Colonic mucosa (tissue), 4 donors: ENCODE measurements at places on chromosomes 5 and 9. TPM values are rescaled to one million over a fixed set of nuclear protein-coding genes. Genes with fewer than 3 reads are reported as not detected.

Gene CTSV
- 6.0 TPM for total RNA-seq

Gene UTP15
- 13.9 TPM for total RNA-seq

Gene PKD2L2
- not detected for total RNA-seq

Gene ATP6V0E1
- total RNA-seq = 218 TPM

Gene NR6A1
- total RNA-seq = 4.8 TPM

DNA sequence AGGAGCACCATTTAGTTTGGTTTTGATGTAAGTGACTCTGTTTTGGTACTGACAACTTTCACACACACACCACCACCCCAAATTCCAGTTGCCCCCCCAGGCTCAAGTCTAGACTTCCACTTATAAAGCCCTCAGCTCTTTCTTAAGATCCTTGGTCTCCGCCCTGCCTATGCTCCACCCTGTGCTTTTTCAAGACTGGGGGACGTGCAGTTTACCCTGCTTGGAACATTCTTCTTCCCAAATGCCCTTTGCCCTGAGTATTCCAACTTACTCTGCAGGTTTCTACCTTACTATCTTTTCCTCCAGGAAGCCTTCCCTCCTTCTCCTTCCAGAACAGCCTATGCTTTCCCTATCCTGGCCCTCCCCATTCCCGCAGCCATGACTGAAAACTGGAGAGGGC is 1.5 kb upstream of the TRIM14 start:
- DNase-seq = peak; percentile 76

DNA sequence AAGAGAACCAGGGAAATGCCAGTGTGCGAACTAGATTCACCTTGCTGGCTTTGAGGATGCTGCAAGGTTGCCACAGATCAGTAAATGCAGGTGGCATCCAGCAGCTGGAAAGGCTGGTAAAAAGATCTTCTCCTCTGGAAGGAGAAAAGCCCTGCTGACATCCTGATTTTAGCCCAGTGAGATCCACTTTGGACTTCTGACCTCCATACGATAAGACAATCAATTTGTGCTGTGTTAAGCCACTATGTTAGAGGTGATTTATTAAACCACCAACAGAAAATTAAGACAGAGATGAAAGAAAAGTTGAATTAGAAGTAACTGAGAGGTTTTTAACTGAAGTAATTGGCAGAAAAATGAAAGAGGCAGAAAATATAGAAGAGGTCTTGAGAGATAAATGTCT is 283.8 kb upstream of the CDH12 start:
- DNase-seq = no peak

GRCh38 chr9:133375116-133375723 is 640 bp downstream of the SURF4 start:
- DNase-seq = peak; percentile 73

DNA sequence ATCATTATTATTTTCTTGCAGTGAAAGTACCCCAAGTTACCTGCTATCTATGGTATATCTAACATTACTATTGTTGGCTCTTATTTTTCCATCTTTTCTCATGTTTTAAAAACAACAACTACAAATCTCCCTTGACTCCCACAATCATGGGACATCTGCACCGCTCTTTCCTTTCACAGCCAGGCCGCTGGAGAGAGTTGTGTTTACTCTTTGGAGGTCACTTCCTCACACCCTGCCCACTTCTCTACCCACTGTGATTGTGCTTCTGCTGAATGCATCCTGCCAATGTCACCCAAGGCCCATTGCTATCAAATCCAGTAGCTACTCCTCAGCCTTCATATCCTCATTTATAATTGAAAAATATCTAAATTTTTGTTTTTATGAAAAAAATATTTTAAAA is 29.7 kb downstream of the SLC28A3 start:
- no peak for DNase-seq

- no peak for DNase-seq
Measured at GRCh38 chr5:80060966-80061365, 25.8 kb downstream of the THBS4 start.

- DNase-seq = no peak
Measured at GRCh38 chr5:43165323-43165722, 26.7 kb upstream of the NIM1K start.

DNA sequence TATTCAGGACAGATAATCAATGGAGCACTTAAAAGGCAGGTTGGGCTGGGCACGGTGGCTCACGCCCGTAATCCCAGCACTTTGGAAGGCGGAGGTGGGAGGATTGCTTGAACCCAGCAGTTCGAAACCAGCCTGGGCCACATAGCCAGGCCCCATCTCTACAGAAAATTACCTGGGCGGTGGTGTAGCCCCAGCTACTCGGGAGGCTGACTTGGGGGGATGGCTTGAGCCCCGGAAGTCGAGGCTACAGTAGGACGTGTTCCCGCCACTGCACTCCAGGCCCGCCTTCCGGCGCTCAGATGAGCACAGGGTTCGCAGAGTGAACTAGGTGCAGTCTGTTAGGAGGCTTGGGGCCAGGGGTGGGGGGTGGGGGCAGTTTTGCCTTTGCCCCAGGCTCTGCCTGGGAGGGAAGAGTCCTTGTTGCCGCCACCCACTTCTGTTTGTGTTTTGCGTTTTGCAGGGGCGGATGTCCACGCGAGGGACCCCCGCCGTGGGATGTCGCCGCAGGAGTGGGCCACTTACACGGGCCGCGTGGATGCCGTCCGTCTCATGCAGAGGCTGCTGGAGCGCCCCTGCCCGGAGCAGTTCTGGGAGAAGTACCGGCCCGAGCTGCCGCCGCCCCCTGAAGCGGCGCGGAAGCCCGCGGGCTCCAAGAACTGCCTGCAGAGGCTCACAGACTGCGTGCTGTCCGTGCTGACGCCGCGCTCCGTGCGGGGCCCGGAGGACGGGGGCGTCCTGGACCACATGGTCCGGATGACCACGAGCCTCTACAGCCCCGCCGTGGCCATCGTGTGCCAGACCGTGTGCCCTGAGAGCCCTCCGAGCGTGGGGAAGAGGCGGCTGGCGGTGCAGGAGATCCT is 85.2 kb downstream of the ANKRD33B start:
- no peak for DNase-seq

DNA sequence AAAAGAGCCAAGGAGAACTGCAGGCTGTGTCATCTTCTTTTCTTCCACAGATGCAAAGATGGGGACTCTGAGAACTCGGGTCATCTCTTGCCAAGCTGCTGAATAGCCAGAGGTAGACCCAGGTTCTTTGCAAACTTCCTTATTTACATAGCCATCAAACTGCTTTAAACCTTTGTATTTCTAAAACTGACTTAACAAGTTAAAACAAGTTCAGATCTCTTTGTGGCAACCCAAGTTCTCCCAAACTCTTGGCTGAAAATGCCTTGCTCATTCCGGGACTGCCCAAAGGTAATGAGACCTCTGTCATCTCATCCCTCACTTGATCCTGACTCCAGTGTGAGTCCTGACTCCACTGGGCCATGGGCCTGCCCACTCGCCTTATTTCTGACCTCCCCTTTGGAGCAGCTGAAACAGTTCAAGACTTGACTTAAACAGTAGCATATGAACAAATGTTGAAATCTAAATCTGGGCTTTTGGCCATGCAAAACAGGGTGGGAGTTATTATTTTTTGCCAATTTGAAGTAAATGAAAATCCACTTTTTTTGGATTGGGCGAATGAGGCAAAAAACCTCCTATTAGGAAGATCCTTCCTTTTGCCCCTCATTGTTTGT is 50.6 kb downstream of the FBXL7 start:
- DNase-seq = no peak

DNA sequence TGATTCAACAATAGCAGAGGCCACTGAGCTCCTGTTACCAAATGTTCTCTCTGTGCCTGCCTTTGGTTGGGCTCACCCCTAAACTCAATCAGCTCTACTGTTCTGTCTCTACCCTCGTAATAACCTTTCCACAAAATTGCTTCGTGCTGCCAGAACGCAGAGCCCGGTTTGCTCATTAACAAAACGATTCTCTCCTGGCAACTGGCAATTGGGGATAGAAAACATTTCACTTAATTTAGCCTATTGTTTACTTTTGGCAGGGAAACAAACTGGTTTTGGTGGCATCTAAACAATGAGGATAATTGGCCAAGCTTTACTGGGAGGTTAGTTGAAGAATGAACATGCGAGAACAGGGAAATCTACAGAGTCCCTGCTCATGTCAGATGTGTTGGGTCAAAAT is 56.6 kb downstream of the SLC28A3 start:
- DNase-seq = no peak

GRCh38 chr9:110807956-110808598 is 139.5 kb downstream of the MUSK start:
- DNase-seq = no peak

- no peak for DNase-seq
Measured at GRCh38 chr5:61148515-61148914, 13.8 kb downstream of the SMIM15 start.
